M059J (cell line): ENCODE measurements at places on chromosomes 2 and 18. TPM values are rescaled to one million over a fixed set of nuclear protein-coding genes. Genes with fewer than 3 reads are reported as not detected.

GRCh38 chr2:132542953-132543569 is 126.5 kb downstream of the GPR39 start:
- DNase-seq, result no peak

DNA sequence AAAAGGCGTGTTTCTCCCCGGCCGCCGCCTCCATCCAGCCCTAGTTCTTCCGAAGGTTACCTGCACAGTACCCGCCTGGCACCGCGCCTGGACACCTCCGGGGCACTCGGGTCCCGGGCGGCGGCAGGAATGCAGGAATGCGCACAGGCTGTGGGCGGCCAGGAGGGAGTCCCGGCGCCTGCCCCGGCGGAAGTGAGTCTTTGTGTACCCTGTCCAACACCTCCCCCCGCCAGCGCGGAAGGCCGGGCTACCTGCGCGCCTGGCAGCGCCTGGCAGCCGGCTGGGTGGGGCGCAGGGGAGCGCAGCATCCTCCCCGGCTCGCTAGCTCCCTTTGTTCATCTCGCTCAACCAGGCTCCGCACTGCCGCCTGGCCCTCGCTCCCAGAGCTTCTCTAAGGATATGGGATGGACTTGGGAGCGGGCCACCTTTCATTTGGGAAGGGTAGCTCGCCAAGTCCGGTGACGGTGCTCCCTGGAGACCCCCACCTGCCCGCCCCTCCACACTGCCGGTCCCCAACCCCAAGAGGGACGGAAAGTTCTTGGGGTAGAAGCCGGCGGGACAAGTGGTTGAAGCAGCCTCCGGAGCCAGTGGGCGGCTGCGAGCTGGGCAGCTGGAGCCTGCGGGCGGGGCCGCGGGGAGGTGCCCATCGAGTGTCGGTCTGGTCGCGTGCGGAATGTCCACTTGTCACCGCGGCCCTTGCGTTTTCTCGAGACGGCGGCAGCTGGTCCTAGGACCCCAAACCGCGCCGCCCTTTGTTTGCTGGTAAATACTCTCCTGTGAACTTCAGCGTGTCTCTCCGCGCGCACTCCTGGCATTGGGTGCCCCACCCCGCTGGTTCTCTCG is 1.2 kb upstream of the ST6GAL2 start:
- DNase-seq, result peak; percentile 3

GRCh38 chr2:86003967-86004366 is 101.7 kb downstream of the POLR1A start:
- no peak for DNase-seq

DNA sequence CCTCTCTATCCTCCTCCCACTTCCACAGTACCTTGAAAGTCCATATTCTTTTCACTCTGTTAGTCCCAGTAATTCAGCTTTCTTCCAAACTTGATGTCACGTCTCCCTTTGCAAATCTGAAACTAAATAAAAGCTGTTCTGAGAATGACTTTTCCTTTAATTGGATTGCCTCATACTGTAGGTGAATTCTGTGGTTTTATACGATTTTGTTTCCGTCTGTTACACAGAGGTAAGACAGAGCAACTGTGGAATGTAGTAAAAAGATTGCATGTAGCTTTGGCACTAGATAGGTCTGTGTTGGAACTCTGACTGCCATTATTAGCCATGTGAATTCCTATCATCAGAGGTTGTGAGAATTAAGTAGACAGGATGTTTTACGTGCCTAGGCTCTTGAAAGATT is 25.9 kb downstream of the MALT1 start:
- DNase-seq, result peak; percentile 27

GRCh38 chr2:10426726-10427617 is 21.2 kb downstream of the ODC1 start:
- DNase-seq, result no peak

DNA sequence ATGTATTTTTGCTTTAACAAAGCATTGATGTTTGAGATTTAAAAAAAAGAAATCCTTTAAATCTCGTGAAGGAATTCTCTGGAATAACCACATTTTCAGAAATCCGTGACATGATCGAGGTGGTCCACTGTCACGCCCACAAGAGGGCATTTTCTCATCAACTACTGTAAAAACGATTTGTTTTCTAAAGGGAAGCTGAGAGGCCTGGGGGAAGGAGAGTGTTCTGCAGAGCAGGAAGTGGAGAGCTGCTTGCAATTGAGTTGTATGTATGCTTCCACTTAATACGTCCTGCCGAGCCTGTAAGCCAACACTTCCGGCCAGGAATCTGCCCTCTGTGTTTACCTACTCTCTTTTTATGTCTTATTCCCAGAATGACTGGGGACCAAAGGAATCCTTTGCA is 19.4 kb downstream of the KLHL29 start:
- DNase-seq, result peak; percentile 72

VIT gene
- total RNA-seq, result 34.0 and 44.7 TPM in 2 replicates

NEUROD1 gene
- total RNA-seq, result 0.44 TPM in 1 of 2 replicates, not detected in the other

PDE1A gene
- total RNA-seq, result 3.7 and 4.8 TPM in 2 replicates

DSG2 gene
- 0.34 TPM in 1 of 2 replicates, not detected in the other for total RNA-seq

SCN3A gene
- total RNA-seq, result 0.39 and 0.67 TPM in 2 replicates
